ENCODE measurements at places on chromosomes 6 and 20.
A peak's percentile ranks its signal among the peaks of the same experiment; 100 is the strongest.

- DNase-seq: no peak
Measured at GRCh38 chr6:6635291-6635690, 46.8 kb downstream of the LY86 start.

DNA sequence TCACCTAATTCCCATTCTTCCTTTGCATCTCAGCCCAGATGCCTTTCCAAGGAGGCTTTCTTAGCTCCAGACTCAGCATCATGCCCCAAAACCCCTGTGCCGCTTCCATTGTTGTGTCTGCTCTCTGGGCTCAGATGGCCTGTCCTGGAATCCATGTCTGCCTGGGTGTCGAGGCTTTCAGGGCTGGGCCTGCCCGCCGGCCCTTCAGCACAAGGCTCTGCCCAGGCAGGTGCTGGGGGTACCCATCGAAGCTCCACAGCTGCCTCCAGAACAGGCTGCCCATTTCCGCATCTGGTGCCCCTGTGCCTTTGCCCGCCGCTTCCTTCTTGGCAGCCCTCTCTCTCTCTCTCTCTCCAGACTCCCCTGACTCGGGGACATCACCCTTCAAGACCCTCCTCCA is 1.2 kb downstream of the CPXM1 start:
- DNase-seq: no peak

DNA sequence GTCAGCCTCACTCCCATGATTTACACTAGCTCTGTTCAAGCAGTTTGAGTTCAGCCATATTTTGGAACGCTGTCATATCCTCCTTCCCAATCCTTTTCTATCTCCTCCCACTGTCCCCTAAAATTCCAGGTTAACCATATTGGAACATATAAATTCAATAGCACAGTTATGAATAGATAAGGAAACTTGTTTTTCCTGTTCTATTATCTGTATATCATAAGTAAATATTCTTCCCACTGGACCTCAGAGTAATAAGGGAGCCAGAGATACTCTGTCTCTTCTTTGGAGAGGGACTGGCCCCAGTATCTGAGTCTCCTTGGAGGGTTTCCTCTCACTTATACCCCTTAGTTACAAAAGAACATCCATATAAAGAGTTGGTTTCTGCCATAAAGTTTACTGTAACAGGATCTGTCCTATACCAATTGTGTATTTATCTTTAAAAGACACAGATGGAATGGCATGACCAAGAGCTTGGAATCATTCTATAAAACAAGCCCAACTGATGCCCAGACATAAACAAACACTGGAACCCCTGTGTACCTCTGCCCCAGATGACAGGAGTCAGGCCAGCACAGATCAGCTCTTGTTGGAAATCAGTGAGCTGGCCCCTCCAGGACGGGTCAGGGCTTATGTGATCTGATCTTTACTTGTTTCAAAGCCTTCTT is 67.1 kb downstream of the EPB41L2 start:
- DNase-seq: no peak

DNA sequence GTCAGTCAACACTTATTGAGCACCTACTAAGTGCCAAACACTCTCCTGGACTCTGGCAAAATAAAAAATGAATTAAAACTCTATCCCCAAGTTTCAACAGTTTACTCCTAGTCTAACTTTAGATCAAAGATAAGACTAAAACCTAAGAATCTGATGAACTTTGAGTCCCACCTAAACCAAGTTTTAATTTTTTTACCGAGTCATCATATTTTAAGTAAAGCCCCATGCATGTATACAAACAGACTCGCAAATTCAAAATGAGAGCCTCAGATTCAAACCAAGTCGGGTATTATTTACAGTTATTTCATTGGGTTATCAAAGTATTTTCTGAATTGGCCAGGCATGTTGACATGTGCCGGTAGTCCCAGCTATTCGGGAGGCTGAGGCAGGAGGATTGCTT is 28.2 kb downstream of the BNIP5 start:
- DNase-seq: no peak

DNA sequence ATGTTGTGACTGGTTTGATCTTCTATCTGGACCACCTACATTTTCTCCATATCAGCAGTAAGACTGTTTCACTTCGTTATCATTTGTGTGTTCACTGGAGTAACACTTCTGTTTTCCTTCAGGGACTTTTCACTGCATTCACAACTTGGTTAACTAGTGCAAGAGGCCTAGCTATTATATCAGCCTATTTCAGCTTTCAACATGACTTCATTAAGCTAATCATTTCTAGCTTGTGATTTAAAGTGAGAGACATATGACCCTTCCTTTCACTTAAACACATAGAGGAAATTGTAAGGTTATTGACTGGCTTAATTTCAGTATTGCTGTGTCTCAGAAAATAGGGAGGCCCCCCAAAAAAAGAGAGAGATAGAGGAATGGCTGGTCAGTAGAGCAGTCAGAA is 622.8 kb upstream of the NRSN1 start:
- no peak for DNase-seq

DNA sequence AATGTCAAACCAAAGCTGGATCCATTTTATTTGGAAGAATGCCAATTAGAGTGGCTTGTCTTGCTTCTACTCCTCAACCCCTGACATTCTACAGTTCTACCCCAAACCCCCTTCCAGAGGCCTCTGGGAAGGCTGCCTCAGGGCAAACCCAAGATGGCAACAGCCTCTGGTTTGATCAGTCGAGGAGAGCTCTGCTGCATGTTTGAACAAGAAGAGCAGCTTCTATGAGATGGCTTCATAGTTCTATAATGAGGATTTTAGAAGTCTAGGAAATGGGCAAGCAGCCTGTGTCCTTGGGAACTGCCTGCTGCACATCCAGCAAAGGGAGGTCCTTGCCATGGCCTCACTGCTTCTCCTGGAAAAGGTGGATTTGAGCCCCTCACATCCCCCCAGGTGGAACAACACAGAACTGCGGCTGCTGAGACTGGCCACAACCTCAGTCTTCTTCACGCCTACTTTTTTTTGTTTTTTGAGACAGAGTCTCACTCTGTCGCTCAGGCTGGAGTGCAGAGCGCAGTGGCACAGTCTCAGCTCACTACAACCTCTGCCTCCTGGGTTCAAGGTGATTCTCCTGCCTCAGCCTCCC is 37.9 kb downstream of the ZC3H12D start:
- DNase-seq: no peak

GRCh38 chr20:48526936-48527335 is 300.9 kb downstream of the PREX1 start:
- DNase-seq: no peak

GRCh38 chr6:45857827-45858226 is 157.8 kb downstream of the CLIC5 start:
- DNase-seq: no peak

GRCh38 chr6:36418558-36418957 is 24.1 kb downstream of the PXT1 start:
- DNase-seq: peak; percentile 11

- no peak for DNase-seq
Measured at GRCh38 chr6:441126-441920, 49.8 kb downstream of the IRF4 start.

DNA sequence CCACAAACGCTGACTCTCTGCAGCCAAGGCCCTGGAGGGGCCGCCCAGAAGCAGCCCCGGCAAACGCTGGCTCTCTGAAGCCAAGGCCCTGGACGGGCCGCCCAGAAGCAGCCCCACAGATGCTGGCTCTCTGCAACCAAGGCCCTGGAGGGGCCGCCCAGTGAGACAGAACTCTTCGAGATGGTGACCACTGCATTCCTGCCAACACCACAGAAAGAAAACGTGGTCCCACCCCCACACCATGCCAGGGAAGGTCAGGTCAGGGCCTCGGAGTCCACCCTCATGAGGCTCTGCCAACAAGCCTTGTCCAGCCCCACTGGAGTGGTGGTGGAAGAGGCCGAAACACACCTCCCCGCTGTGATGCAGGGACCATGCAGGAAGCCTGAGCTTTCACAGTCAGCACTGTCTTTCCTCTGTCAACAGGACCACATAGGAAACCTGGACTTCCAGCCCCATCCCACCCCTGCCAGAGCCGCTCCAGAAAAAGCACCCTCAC is 97.5 kb downstream of the DLL1 start:
- no peak for DNase-seq

DNA sequence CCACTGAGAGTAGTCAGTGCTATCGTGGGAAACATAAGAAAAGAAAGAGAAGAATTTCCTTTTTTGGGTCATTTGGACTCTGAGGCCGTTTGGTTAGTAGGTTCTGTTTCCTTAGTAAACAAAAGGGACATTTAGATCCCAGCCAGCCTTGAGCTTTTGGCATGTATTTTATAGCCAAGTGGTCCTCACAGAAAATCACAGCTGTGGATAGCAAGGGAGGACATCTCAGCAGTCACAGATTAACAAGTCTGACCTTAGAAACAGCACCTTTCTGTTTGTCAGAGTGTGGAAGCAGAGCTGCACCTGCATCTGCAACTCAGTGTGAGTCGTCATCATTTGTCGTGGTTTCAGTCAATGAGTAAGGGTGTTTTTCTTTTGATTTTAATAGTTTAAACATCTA is 40.5 kb downstream of the FAM120B start:
- DNase-seq: no peak

DNA sequence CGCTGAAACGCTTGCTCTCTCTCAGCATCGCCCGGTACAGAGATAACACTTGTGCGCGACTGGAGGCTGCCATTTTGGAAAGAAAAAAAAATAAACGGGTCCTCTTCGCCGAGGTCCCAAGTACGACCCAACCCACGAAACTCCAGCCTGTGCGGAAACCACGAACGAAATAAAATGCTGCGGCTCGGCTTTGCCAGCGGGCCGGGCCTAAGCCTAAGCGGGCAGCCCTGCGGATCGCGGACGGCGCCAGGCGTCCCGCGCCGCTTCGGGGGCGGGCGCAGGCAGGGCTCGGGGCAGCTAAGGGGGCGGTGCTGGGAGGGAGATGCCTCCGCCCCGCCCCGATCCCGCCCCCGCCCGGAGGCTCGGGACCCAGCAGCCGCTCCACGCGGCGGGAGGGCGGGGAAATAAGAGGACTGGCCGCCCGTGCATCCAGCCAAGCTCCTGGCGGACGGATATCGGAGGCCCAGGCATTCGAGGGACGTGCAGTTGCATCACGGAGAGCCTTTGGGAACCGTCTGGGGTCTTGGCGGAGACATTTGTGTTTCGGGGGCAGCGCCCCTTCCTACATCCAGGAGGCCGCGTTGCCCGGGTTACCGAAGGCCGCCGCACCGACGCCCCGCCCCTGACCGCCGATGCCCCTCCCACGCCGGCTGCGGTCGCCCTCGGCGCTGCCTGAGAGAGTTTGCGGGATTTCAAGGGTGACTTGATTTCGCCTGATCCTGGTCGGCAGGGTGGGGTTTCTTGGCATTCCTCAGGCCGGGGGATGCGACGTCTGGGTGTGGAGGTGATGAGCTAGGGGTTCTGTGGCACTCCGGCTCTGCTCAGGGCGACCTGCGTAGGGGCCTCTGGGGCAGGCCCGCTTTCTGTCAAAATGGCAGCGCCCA is at the start of the genes FARS2 and LYRM4:
FARS2 (plus strand) TSS at position 853 of the 884 bp plus-strand sequence.
LYRM4 (minus strand) TSS at position 290 of the 884 bp plus-strand sequence; CDS start at position 73, 217 bp downstream.
- DNase-seq: peak; percentile 97

DNA sequence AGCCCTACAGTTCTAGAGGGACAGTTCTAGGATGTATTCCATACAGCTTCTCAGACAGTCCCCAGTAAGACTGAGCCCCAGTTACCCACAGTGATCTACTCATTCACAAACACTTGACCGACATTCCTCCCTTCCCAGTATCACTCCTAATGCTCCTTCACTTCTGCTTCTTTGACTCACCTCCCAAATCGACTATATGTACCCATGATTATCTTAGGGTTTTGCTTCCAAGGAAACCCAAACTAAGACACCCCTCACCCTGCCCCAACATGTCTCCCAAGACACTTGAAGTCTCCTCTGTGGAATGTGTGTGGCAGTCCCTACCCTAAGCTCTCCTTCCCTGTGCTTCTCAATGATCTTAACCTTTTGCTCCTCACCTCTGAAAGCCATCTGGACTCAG is 23.6 kb upstream of the TGM6 start:
- DNase-seq: no peak

DNA sequence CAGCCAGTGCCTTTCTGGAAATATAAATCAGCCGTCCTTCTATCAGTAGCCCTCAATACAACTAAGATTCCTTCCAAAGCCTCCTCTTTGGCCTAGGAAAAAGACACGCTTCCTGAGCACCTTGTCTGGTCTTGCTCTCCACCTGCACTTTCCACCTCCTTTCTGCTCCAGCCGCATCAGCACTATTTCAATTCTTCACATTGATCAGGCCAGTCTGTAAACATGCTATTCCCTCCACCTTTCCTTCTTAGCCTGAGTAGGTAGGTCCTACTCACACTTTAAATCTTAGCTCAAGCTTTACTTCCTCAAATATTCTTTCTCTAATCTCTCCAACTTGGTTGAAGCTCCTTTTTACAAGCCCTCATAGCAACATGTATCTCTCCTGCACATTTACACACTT is 11.4 kb downstream of the RANBP9 start:
- no peak for DNase-seq

DNA sequence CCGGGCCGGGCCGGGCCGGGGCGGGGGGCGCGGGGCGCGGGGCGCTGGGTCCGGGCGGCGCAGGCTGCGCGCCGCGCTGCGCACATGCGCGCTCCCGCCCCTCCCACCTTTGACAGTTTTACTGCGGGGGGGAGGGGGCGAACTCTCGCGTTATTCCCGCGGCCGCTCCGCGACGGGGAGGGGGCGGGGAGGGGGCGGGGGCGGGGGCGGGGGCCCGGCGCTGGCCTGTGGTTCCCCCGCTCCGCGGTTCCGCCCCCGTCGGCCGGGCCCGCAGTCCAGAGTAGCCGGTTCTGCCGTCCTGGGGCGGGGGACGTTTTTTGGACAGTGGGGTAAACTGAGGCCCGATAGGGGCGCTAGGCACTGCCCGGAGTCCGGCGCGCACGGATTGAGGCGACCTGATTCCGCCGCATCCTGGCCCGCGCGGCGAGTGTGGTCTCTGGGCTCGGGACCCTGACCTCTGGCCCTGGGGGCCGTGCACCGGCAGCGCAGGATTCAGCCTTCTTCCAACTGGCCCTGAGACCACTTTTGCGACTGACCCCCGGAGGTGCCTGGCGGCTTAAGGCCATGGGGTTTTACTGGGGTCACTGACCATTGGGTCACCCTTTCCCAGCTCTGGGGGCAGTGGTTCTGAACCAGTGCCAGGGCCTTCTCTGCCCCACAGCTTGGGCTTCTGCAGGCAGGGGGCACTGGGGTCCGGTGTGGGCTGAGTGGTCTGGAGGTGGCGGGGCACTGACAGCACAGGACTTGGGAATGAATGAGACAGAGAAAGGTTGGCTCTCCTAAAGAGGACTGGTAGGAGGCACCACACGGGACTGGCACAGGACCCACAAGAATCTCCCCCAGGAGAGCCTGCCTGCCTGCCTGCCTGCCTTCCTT is at the start of gene ZNF512B:
ZNF512B (minus strand) TSS at position 93 of the 876 bp plus-strand sequence. CDS start 1,980 bp downstream, outside the sequence.
- peak; percentile 80 for DNase-seq

- no peak for DNase-seq
Measured at GRCh38 chr6:85460921-85461797, 11.3 kb downstream of the NT5E start.

- peak; percentile 46 for DNase-seq
Measured at GRCh38 chr20:59645761-59646171, 41.4 kb downstream of the PHACTR3 start.

DNA sequence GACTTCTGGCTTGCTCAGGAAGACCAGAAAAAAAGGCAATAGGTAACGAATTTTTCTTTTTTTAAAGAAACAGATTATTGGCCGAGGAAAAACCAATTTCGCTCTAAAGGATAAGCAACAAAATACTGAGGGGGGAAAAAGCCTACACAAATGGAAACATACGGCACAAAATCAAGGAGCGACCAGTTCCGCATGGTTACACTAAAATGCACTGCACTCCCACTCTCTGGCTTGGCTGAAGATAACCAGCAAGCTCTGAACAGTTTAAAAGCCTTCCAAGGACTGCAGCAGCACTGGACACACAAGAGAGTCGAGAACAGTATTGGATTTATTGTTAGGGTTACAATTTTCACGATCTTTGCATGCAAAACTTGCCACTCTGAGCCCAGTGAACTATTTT is 881 bp upstream of the MAP7 start:
- DNase-seq: peak; percentile 42

- no peak for DNase-seq
Measured at GRCh38 chr6:53399027-53399344, 50.2 kb upstream of the ELOVL5 start.

- no peak for DNase-seq
Measured at GRCh38 chr6:68427630-68428029, 207.5 kb upstream of the ADGRB3 start.

Measured in eye (tissue), 1 donor.